Bronchial smooth muscle cell (primary cell): ENCODE measurements at places on chromosomes 3 and 15. TPM values are rescaled to one million over a fixed set of nuclear protein-coding genes. Genes with fewer than 3 reads are reported as not detected.

Gene AADACL2
- total RNA-seq = not detected in 2 replicates

Gene CMTM7
- total RNA-seq = 2.1 and 3.8 TPM in 2 replicates

Gene CLSTN2
- 0.09 and 0.16 TPM in 2 replicates for total RNA-seq

Gene SETD2
- 21.4 and 23.8 TPM in 2 replicates for total RNA-seq

Gene PLA1A
- total RNA-seq = 2.1 and 3.5 TPM in 2 replicates

Gene VGLL3
- 6.2 and 10.9 TPM in 2 replicates for total RNA-seq

Gene TCF12
- total RNA-seq = 67.2 and 95.4 TPM in 2 replicates

Gene PLCH1
- total RNA-seq = under 0.01 and 0.09 TPM in 2 replicates

Gene APOD
- 1.2 and 1.3 TPM in 2 replicates for total RNA-seq
